ENCODE measurements at places on chromosomes 5 and 9.

GRCh38 chr9:104028827-104029226 is 65.3 kb upstream of the SMC2 start:
- DNase-seq = no peak

GRCh38 chr5:139384591-139385051 is 1.5 kb upstream of the SLC23A1 start:
- DNase-seq = no peak

GRCh38 chr5:150286820-150287219 is 2.8 kb downstream of the CAMK2A start:
- DNase-seq = no peak

GRCh38 chr5:140186267-140186671 is 11.3 kb downstream of the CYSTM1 start:
- no peak for DNase-seq

GRCh38 chr5:36855141-36855495 is 21.5 kb upstream of the NIPBL start:
- DNase-seq = no peak

DNA sequence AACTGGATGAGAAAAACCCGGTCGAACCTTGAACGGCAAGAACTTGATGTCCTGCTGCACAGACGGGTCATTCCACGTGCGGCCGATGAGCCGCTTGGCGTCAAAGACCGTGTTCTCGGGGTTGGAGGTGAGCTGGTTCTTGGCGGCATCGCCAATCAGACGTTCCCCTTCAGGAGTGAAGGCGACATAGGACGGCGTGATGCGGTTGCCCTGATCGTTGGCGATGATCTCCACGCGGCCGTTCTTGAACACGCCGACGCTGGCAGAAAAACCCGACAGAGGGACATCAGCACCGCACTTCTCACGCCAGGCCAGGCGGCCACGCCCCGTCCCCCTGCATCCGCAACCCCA is 519 bp downstream of the HSPA5 start:
- DNase-seq = peak; percentile 17

GRCh38 chr5:42569953-42570548 is 146.8 kb downstream of the GHR start:
- DNase-seq = no peak

- no peak for DNase-seq
Observed at GRCh38 chr5:173534031-173534430, 82.4 kb downstream of the BOD1 start.

GRCh38 chr5:178429491-178430185 is 160.6 kb downstream of the COL23A1 start:
- DNase-seq = no peak

DNA sequence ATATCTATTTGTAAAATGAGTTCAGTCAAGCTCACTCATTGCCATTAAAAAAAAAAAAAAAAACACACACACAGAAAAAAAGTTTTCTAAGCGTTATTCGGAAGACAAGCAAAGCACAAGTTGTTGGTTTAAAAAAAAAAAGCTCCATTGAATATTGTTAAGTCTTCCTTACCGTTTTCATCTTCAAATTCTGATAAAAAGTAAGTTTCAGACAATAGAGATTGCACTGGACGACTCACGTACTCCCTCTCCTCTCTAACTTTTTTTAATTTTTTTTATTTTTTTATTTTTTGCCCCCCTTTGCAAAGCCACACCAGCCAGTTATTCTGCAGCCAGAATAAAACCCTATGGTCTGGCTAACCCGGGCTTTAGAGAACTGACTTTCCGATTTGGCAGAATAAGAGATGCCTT is 544 bp downstream of the ADAMTS6 start:
- DNase-seq = no peak

DNA sequence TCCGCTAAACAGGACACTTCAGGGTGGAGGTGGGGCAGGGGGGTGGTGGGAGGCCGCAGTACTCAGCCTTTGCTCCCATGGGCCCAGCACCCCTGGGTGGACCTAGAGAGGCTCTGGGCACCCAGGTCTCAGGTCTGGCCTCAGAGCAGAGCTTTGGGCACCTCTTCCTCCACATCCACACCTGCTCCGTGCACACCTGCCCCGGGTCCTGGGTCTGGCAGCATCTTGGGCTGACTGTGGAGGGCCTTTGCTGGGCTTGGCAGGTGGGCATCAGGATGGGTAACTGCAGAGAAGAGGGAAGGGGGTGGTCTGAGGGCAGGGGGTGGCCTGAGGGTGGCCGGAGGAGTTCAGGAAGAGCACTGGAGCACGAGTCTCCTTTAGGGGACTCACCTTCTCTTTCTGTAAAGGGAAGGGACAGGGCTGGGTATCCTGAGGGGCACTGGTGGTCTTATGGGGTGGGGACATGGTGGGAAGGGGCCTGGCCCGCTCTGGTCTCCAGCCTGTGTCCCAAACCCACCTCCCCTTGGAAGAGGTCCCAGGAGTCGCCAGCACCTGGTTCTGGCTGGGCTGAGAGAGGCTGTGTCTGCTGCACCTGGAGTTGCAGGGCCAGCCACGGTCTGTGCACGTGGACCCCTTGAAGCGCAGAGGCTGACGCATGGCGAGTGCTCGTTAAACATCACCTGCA is 106.7 kb upstream of the IER5L start:
- DNase-seq = no peak

GRCh38 chr5:143244000-143244736 is 159.3 kb downstream of the NR3C1 start:
- DNase-seq = no peak

GRCh38 chr9:131667576-131667975 is 72.3 kb downstream of the RAPGEF1 start:
- DNase-seq = no peak

Data from stimulated activated CD8-positive, alpha-beta memory T cell treated with anti-CD3 and anti-CD28 coated beads, Interleukin-12 subunit alpha, Interleukin-12 subunit beta, amount 100 ng/mL, for 1 hour (primary cell).